ENCODE measurements at places on chromosomes 6 and 20.

DNA sequence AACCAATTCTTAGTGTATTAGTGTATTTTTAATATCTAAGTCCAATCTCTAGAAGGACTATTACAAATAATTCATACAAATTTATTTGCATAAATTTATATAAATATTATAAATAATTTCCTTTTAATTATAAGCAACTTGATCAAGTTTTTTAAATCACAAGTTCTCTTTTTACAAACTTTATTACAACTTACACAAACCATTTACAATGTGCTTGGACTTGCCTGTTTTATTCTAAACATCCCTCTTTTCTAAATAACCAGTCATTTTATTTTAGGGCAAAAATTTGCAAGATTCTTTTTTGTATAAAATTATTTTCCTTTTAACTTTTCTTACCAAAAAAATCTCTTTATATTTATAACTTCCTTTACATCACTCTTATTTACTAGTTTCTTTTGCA, 83.5 kb upstream of the SYNCRIP start:
- no peak for DNase-seq

DNA sequence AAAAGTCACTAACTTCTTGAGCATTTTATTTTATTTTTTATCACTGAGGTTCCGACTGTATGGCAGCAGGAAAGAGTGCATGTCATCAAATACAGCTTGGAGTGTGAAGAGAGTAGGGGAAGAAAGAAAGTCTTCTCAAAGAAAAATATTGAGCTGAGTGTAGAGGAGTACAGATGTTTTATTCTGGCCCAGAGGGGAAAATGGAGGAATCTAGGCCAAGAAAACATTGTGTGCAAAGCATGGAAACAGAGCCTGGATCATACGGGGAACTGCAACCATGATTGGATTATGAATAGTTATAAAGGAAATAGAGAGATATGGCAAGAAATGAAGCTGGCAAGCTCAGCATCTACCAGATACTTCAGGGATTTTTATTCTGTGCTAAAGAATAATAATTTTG, 104.2 kb upstream of the SCGN start:
- no peak for DNase-seq

DNA sequence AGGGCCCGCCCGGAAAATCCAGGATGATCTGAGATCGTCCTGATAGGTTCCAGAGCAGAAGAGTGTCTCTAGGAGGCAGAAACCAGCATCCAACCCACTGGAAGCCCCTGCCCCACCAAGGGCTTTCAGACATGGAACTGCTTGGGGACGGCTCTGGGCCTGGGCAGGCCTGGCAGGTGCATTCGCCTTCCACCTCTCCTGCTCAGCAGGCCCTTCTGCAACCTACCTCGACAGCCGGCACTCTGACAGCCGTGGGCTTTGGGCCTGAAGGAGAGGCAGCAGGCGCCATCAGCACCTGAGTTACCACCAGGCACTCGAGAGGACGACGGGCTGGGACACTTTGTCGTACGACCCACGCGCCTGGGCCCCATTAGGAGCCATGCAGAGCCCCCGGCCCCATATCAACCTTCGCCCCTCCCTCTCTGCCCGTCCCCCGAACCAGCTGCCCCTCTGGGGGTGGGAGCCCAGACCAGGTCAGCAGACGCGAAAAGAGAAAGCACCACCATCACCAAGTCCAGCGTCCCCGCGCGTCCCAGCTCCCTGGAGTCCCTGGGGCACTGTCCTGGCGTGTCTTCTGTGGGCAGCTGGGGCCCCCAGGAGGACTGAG, 44.6 kb downstream of the KCNQ2 start:
- no peak for DNase-seq

- DNase-seq, result no peak
These were observed 82.2 kb downstream of the MYO6 start for GRCh38 chr6:75830959-75831885.

GRCh38 chr6:51474022-51474975, 613.1 kb downstream of the PKHD1 start:
- DNase-seq, result no peak

Measured in immature natural killer cell (primary cell).